ENCODE measurements at places on chromosomes 16 and 17.

- DNase-seq = no peak
These were observed 501.4 kb upstream of the WSB1 start for GRCh38 chr17:26792486-26792885.

DNA sequence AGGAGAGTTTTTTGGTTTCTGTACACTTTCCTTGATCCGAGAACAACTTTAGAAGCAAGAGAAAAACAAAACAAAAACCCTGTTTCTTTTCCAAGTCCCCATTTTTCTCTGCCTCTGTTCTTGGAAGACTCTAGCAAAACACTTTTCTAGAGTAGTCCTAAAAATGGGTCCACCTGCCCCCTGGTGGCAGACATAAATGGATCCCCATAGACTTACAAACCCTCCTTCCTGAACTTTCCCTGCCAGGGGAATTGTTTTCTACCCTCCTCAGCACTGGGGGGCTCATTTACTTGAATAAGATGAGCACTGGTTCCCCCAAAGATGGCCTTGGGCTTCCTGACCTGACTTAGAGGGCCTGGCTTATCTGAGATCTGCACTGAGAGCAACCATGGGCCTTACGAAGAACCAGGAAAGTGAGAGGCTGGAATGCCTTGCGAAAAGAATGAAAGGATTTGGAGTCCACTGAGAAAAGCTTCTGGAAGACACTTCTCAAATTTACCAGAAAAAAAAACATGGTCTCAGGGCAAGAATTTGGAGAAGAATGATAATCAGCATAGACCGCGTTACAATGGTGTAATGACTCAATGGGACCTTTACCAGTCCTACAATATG is 48.0 kb upstream of the CDYL2 start:
- no peak for DNase-seq

GRCh38 chr16:66357523-66357928 is 9.0 kb upstream of the CDH5 start:
- no peak for DNase-seq

- DNase-seq = peak; percentile 62
These were observed 174.8 kb downstream of the PRKCB start for GRCh38 chr16:24010440-24011089.

DNA sequence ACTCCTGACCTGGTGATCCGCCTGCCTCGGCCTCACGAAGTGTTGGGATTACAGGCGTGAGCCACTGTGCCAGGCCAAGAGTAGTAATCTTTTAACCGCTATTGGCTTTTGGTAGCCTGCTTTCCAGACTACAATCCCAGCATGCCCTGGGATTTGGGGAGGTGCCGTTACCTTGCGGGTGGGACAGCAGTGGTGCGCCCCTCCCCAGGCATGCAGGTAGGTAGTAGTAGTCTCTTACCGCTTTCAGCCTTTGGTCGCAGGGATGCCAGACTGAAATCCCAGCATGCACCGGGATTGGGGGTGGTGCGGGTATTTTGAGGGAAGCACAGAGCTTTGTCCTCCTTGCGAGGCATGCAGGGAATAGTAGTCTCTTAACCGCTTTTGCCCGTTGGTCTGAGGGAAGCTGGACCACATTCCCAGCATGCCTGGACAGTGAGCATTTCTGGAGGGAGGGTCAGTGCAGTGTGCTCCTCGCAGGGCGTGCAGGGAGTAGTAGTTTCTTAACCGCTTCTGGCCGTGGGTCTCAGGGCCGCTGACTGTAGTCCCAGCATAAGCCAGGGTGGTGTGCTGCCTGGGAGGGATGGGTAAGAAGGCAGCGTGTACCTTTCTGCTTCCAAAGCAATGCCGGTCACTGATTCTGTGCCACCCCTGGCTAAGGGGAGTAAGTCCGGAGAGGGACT is 1686.8 kb downstream of the TP53TG3F start:
- no peak for DNase-seq
